ENCODE measurements at places on chromosomes 3 and 15. TPM values are rescaled to one million over a fixed set of nuclear protein-coding genes. Genes with fewer than 3 reads are reported as not detected.
A peak's percentile ranks its signal among the peaks of the same experiment; 100 is the strongest.

DNA sequence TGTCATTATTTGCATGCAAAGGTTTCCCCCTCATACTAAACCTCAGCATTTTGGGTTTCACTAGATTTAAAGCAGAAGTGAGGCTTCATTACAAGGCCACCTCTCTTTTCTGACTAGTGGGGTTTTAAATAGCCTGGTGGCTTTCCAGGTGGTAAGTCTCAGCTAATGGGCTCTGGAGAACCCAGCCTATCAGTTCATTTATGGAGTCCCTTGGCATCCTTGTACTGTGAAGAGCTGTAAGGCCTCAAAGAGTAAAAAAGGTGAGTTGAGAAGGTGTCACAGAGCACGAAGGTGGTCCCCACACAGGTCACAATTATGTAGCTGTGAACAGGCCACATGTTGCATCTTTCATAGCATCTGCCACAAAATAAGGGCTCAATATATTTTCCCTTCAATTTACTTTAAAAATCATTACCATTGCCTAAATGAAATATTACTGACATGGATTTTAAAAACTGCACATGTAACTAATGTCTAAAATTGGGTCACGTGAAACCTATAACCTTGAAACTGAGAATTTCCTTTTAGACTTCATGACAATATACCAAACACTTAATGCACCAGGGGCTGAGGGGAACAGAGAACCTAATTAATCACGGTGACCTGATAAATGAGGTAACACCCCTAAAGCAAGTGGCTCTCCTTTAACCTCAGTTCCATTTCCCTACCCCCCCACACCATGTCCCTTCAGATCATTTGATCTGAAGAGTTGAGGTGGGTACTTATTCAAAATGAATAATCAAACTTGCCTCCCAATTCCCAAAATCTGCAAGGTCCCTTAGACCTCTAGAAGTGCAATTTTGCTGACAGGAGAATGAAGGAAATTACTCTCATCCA, 1.3 kb downstream of the NGLY1 start:
- DNase-seq = no peak

DNA sequence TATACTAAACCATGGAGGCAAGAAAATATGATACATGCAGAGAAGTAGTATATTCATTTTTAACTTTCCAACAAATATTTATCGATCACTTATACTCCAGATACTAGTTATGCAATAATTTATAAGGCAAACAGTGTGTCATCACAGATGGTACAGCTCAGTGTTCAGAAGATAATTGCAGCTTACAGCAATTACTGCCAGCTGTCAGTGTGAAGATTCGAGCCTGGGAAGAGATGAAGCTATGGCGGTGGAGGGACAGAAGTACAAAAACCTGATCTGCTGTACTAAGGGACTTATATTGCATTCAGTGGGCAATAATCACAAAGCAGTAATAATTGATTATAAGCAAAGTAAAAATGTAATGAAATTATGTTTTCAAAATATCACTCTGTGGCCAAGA, 170.6 kb upstream of the EPHA3 start:
- no peak for DNase-seq

DNA sequence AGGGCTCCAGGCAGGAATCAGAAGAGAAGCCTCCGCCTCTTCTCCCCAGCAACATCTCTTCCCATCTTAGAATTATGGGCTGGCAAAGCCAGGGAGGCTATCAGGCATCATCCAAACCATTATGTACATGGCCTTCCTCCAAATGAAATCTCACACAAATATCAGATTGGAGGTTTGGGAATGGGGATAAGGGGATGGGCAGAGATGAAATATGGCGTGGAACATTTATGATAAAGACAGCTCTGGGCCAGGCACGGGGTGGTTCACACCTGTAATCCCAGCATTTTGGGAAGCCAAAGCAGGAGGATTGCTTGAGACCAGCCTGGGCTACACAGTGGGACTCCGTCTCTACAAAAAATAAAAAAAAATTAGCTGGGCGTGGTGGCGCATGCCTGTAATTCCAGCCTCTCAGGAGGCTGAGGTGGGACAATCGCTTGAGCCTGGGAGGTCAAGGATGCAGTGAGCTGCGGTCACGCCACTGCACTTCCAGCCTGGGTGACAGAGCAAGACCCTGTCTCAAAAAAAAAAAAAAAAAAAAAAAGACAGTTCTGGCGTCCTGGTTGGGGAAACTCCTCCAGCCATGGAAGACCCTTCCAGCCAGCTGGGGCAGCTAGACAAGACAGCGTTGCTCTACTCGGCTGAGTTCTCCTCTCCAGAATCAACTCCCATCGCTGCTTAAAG, 36.6 kb downstream of the CPN2 start:
- DNase-seq = no peak

- no peak for DNase-seq
Measured at GRCh38 chr3:50620820-50621219, 3.9 kb downstream of the MAPKAPK3 start.

Gene NIT2
- 6.8 TPM for total RNA-seq

DNA sequence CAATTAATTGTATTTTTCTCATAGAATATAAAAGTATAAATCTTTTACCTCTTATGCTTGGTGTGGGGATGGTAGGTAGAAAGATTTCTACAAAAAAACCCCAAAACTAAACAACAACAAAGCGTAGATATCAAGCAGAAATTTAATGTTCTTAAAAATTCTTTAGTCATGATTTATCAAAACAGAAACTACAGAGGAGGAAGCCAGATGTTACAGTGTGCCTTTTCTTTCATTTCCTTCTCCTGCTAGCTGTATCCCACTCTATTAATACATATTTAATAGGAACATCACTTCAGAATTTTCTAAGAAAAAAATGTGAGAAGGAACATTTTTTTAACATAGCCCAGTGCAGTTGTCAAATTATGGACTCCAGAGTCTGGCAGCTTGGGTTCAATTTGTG, 420.6 kb downstream of the TUSC7 start:
- DNase-seq = no peak

DNA sequence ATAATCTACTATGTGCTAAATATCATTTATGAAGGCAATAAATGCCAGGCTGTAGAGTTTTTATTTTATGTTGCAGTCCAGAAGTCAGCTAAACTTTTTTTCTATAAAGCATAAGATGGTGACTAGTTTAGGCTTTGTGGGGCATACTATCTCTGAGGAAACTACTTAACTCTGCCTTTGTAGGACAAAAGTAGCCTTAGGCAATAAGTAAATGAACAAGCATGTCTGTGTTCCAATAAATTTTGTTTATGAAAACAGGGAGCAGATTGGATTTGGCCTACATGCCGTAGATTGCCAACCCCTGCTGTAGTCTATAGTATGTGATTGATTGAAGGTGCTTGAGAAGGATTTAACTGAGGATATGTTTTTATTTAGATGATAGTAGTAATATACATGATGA, 502.5 kb upstream of the NAALADL2 start:
- no peak for DNase-seq

GRCh38 chr3:14290631-14291385, 111.6 kb upstream of the SLC6A6 start:
- no peak for DNase-seq

DNA sequence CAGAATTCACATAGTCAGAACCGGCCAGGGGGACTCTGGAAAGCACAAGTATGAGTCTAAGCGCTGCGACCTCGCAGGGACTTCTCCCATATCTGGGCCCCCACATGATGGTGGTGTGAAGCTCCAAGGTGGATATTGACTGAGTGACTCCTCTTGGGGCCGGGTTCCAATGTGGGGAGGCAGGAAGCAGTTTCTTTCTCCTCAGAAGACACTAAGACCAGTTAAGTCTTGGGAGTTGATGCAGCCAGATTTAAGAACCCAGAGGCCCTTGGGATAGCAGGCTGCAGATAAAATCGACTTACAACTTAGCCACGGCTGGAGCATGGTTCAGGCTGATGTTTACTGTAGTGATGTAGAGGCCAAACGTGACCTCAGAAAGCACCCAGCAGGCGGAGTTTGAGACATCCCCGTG, 55.4 kb upstream of the KLF13 start:
- no peak for DNase-seq

Gene SLC24A5
- total RNA-seq = under 0.01 TPM

Gene LYZL4
- total RNA-seq = not detected

Gene TWF2
- 74.6 TPM for total RNA-seq

DNA sequence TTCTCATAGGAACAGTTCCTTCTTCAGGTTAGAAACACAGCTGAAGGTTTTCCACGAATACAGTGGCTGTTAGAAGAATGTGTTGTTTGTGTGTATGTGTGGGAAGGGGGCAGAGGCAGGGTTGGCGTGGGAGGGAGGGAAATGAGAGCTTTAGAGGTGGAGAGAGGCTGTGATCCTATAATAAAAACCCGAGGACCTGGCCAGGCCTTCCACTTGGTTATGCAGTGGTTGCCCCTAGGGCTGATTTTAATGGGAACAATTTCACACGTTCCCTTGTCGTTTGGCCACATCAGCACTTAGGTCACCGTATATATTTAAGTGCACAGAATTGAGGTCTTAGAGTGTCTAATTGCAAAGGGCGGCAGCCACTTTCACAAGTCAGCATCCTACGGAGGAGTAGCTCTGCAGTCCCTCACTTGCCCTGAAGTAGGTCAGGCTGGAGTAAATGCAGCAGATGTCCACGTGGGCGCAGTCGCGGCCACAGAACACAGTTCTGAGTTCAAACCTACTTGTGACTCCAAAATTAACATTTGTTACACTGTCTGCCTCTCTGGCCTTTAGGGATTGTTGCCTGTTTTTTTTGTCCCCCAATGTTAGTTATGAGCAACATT, 85.6 kb downstream of the PDCD6IP start:
- DNase-seq = peak; percentile 48

Gene GPR62
- total RNA-seq = not detected

Gene ERC2
- 1.5 TPM for total RNA-seq

GRCh38 chr3:16265455-16265786, 409 bp downstream of the OXNAD1 start:
- no peak for DNase-seq

GRCh38 chr3:131739211-131739610, 236.4 kb upstream of the MRPL3 start:
- no peak for DNase-seq

- no peak for DNase-seq
Measured at GRCh38 chr3:35215525-35216500, 423.5 kb upstream of the ARPP21 start.

Gene DLL4
- 48.0 TPM for total RNA-seq

DNA sequence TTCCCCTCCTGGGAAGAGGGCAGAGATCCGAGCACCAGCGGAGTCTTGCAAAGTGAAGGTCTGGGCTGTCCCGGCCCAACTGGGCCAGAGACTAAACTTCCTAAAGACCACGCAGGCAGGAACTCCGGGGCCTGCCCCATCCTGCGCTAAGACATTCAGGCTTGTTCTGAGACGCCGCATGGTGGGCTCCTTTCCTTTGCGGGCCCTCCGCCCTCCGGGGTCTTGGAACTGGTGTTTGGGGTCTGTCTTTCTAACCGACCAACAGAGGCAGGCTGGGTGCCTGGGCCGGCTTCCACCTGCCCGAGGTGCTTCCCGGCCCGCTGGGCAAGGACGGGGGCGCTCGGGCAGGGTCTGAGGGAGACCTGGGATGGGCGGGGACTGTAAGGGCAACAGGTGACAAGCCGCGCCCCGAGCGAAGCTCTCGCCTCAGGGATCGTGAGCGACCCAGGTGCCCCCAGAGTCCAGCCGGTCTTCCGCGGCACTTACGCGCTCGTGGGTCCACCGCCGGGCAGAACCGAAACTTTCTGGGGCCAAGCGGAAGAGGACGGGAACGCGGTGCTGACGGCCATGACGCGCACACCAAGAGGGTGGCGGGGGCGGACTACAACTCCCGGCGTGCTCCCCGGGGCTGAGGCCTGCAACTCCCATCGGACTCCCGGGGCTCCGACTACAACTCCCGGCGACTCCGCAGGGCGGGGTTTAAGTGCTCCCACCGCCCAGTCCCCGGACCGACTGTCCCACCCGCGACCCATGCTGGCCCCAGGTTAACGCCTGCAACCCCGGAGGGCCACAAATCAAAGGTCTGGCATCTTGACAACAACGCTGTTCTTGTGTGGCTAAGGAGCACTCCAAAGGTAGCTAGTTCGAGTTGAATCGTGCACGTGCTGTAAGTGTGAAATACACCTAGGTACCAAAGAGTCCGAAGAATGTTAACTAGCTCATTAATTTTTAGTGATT, at the start of gene FYCO1:
Gene FYCO1 (minus strand): TSS at position 589 of the 957 bp plus-strand sequence. CDS start 10,914 bp downstream, outside the sequence.
- peak; percentile 92 for DNase-seq

GRCh38 chr15:35768949-35769348, 223.0 kb upstream of the DPH6 start:
- DNase-seq = no peak

DNA sequence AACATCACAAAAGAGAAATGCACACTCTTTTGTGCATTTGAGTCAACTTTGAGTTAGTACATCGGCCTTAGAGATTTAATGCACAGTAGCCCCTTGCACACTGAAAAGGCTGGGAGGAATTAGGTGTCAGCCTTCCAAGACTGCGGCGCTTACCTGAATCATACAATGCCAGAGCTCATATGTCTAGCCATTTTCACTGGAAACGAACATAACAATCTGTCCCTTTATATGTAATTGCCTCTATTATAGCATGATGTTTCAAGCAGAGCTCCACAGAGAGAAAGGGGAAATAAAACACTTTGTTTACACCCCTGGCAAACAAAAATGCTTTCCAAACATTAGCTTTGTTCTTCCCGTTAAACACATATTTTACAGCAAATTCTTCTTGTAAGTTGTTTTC, 315.7 kb upstream of the SLCO3A1 start:
- DNase-seq = no peak

GRCh38 chr3:8669019-8669418, 24.4 kb upstream of the SSUH2 start:
- no peak for DNase-seq

Gene OXTR
- total RNA-seq = 2.8 TPM

Gene HTR3E
- total RNA-seq = not detected

Gene ISL2
- 0.40 TPM for total RNA-seq

GRCh38 chr15:100263721-100264455, 77.9 kb downstream of the ADAMTS17 start:
- DNase-seq = no peak

DNA sequence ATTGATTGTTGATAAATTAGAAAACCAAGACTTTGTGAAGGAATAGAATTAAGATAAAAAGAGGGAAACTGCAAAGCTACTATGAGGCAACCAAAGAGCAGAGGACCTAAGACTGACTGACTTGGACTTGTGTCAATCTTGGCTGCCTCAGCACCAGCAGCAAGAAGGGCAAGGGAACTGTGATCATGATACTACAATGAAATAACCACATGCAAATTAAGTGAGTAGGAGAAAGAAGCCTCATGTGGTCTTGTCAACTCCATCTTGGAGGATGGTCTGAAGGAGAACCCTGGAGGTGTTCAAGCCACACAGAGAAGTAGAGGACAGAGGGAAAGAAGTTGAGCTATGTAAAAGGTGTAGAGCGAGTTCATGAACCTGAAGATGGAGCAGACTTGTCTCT, 47.3 kb upstream of the THRB start:
- no peak for DNase-seq

DNA sequence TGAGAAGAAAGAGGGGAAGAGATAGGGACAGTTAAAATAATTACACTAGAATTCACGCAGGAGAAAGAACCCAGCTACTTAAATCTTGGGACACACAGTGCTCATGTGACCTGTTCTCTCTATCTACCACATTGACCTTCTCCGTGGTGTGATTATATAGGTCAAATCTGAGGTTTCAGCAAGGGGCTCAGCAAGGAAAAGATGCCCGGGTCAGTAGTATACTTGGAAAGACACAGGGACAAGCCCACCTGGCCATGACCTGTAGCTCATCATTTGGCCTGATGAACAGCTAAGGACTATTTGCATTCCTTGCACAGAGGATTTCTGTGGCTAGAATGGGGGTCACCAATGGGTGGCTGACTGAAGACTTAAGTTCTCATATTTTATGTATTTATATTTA, 71.9 kb downstream of the SSR3 start:
- no peak for DNase-seq

Gene GOLGA8R
- total RNA-seq = 0.22 TPM

Gene PSMA4
- 180 TPM for total RNA-seq

Gene NTRK3
- not detected for total RNA-seq
